HS-27A (cell line): ENCODE measurements at places on chromosomes 12 and 14.

DNA sequence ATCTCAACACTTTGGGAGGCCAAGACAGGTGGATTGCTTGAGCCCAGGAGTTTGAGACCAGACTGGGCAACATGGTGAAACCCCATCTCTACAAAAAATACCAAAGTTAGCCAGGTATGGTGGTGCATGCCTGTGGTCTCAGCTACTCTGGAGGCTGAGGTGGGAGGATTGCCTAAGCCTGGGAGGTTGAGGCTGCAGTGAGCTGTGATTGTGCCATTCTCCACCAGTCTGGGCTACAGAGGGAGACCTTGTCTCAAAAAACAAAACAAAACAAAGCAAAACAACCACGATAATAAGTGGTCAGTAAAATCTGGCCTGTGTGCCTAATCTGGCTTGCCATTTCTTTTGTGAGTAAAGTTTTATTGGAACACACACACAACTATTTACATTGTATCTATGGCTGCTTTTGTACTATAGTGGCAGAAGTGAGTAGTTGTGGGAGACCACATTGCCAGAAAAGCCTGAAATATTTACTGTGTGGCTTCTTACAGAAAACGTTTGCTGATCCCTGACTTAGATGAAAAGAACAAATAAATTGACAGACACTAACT lies 19.4 kb upstream of the KLRG1 start:
- no peak for DNase-seq

DNA sequence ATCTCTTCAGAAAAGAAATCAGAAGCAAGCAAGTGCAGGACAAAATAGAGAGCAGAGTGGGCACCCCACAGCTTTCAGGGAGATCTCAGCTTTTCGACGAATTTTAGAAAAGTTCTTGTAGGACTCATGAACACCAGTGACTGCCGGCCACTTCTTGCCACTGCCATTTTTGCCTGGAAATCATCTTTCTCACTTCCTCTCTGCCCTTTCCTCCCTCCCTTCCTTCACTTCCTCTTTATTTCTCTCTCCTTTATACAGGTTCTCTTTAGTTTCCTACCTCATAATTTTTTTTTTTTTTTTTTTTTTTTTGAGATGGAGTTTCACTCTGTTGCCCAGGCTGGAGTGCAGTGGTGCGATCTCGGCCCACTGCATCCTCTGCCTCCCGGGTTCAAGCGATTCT lies 185.6 kb downstream of the APAF1 start:
- no peak for DNase-seq

- DNase-seq: no peak
These were observed 352 bp downstream of the PLXNC1 start for GRCh38 chr12:94148739-94149118.

GRCh38 chr12:108531929-108532848 lies 17.1 kb downstream of the FICD start:
- no peak for DNase-seq

- no peak for DNase-seq
These were observed 6.8 kb upstream of the NR4A1 start for GRCh38 chr12:52044292-52044983.

- no peak for DNase-seq
These were observed 30.6 kb upstream of the NFKBIA start for GRCh38 chr14:35435177-35435576.

GRCh38 chr12:25585021-25585523 lies 32.0 kb upstream of the LMNTD1 start:
- no peak for DNase-seq

GRCh38 chr14:53022593-53022992 lies 71.7 kb upstream of the FERMT2 start:
- DNase-seq: no peak

DNA sequence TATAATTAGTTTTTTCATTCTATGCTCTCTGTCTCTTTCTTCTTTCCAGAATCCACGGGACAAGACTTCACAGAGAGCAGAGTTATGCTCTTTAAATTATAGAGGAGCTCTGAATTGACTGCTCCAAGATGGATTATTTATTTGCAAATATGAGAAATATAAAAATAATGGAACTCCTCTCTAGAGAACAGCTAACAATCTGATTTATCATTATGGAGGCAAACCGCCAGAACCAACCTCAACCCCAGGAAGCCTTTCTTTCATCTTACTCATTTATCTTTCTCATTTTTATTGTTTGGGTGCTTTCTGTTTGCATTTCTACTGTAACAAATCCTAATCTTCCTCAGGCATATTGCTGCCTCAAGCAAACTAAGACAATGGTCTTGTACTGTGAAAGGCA lies 216.5 kb downstream of the C12orf50 start:
- DNase-seq: no peak

DNA sequence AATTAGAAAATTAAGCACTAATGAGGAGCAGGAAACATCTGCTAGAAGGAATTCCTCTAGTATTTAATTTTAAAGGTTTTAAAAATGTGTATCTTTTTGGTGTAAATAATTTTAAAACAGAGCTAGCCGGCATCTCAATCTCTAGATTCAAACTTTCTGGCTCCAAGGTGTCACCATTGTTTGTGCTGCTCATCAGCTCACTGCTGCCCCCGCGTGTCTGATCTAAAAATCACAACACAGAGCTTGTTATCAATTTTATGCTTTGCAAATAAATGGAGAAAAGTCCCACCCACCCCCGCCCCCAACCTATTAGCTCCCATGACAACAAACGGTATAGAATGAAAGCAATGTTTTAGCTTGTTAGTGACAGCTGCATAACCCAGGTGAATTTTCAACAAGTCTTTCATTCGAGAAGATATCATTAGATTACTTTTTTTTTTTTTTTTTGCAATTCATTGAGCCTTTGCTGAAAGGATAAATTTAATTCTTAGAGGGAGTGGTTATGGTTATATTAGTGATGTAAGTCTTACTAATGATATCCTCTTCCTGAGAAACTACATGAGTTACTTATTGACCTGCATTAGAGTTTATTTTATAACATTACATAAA lies 11.3 kb upstream of the ABHD12B start:
- DNase-seq: peak; percentile 54
